CD4-positive, alpha-beta T cell treated with Interleukin-6 for 4 hours (primary cell): ENCODE measurements at places on chromosomes 2 and 18.

- no peak for DNase-seq
Observed at GRCh38 chr2:16322308-16323125, 343.1 kb downstream of the CYRIA start.

DNA sequence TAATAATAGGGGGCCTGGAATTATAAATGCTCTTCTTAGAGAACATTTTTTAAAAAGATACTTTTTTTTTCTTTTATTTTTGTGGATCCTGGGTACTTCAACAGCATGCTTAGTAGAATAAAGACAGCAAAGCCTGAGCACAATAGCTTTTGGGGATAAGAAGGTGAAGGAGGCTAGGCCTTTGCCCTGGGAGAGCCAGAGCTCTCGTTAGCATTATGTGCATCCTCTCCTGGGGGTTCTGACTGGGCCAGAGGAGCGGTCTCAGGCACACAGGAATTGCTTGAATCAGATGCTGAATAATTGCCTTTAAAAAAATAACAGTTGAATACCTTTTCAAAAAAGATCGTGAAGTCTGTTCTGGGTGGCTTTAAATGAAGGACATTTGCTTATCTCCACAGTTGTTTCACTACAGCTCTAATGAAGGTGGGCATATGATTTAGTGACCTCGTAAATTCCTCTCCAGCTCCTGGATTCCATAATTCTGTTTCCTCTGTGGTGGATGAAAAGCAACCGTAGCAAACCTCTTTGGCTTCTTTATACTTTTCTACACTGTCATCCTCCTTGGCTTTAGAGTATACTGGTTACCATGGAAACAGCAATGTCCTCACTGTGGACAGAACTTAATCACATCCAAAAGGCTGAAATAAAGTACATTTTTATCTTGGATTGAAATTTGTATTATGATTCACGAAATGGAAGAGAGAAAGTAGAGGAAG is 133.8 kb downstream of the MAIP1 start:
- DNase-seq: no peak

DNA sequence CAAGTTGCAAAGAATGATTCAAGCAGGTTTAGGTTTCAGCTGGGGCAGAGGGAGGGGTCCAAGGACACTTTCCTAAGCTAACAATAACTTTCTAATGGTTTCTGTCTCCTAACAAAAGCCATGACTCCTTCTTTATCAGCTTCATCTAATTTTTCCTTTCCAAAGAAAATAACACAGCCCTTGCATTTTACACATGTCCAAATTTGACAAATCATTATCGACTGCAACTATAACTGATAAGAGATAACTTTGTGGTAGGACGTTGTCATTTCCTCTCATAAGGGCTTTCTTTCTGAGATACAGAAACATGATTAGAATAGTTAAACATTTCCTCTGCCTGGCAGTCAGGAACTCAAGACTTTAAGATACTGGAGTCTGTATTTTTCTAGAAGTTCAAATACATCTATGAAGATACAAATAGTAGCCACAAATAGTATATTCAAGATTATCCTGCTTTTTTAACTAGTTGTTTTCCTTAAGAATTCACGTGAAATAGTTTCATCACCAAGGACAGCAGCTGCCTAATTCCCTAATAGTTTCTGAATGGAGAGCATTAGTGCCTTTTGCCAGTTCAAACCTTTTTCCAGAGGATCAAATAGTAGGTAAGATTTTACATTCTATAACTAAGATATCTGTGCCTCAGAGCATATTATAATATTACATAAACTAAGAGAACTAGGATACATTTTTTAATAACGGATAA is 263.2 kb downstream of the EXOC6B start:
- no peak for DNase-seq

- DNase-seq: no peak
Observed at GRCh38 chr2:3459185-3460015, 59.9 kb downstream of the ADI1 start.

DNA sequence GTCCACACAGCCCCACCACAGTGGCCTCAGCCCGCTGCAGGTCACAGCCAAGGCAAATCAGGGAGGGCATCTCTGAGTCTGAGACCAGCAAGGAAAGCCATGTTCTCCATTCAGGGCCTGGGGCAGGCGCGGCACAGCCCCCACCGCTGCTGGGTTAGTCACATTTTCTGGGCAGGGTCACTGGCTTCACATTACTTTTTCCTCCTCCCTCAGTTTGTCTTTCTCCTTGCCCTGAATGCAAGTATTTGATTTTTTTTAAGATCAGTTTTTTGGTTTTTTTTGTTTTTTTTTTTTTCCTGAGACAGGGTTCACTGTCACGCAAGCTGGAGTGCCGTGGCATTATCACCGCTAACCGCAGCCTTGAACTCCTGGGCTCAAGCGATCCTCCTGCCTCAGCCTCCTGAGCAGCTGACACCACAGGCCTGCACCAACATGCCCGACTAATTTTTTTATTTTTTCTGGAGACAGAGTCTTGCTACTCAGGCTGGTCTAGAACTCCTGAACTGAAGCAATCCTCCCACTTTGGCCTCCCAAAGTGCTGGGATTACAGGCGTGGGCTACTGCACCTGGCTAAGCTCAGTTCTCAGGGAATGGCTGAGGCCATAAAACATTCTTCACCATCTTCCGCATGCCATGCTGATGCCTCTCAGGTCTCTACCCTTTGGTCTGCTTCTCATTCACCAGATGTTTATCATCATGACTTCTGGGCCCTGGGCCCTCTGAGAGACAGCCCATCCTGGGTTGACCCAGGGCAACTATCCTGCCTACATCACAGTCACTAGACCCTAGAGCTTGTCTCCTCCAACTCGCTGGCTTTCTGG is 628 bp upstream of the CAPG start:
- no peak for DNase-seq

- DNase-seq: no peak
Observed at GRCh38 chr18:29146068-29146467, 969.1 kb upstream of the CDH2 start.

DNA sequence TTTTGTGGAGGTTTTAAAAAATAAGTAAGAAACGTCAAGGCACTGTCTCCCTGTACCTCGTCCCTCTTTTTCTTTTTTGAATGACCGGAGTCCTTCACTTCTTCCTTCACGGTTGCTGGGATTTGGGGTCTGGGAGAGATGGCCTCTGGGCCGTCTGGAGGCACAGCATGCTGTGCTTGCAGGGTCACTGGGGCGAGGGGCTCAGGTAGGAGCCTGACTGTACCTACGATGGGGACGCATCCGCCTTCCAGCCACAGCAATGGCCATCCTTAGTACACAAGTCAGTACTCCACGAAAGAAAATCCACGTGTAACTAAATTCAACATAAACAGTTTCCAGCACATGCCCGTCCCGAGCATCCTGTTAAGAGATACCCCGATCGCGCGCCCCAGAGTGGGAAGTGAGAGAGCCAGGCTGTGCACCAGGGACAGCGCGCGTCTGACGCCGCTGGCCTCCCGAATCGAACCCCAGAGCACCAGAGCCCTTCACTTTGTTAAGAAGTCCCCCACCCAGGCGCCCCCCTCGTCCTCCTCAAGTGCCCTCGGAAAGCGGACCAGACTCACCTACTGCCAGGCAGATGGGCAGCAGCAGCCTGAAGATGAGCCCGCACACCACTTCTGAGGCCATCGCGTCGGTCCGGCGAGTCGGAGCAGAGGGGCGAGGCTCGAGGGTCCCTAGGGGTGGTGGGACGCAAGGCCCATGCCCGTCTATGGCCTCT is 1.2 kb downstream of the PIEZO2 start:
- no peak for DNase-seq

DNA sequence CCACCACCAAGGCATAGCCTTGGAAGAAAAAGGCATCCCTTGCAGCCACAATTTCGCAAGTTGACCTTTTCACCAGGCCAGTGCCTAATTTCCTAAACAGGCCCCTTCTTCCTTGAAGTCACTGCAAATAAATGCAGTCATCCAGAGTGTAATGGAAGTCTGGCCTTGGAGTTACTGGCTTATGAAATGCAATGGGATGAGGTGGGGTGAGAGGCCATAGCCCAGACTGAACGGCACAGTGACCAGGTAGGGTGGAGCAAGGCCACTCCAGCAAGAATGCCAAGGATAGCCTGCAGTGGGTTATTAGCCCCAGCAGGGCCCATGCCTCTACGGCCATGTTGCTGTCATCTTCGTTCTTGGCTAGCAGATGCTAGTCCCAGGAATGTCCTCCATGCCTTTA is 68.4 kb downstream of the BCL11A start:
- DNase-seq: no peak

GRCh38 chr2:181685150-181685688 is 4.9 kb upstream of the NEUROD1 start:
- no peak for DNase-seq

- no peak for DNase-seq
Observed at GRCh38 chr18:78639006-78639950, 340.3 kb upstream of the SALL3 start.

GRCh38 chr18:62521082-62521481 is 1.7 kb upstream of the ZCCHC2 start:
- DNase-seq: no peak

GRCh38 chr18:57113799-57114420 is 33.0 kb upstream of the BOD1L2 start:
- no peak for DNase-seq

- no peak for DNase-seq
Observed at GRCh38 chr2:221447310-221447709, 124.8 kb downstream of the EPHA4 start.

- DNase-seq: no peak
Observed at GRCh38 chr18:48599391-48599790, 60.6 kb downstream of the CTIF start.

- no peak for DNase-seq
Observed at GRCh38 chr2:21422050-21422449, 298.3 kb downstream of the TDRD15 start.

DNA sequence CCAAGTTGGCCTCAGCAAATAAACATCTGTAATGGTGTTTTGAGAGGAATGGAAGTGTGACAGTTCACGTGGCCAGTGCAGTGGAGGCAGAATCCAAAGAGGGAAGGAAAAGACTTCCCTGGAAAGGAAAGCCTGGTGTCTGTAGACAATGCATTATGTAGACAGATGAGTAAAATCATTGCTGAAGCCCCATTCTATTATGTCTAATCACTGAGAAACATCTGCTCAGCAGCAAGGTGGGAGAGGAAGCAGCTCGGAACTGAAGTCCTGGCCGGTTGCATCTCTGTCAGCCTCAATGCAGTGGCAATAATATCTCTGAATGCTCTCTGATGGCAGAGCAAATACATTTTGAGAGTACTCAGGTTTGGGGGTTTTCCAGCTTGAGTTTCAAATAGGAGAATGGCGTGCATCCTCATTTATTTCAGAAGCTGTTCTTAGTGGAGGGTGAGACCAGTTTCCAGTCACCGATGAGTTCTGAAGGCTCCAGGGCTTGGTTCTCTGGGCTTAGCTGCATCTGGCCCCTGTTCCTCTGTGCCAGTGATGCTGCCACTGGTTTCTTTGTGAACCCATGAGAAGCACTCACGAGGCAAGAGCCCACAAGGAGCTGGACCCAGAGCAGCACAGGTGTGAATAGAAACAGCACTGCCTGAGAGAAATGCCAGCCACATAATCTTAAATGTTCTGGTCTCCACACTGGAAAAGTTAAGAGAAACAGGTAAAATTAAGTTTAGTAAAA is 63.3 kb downstream of the RPIA start:
- DNase-seq: no peak

GRCh38 chr2:91477731-91478672 is 2786.5 kb downstream of the RPIA start:
- DNase-seq: peak; percentile 26

- no peak for DNase-seq
Observed at GRCh38 chr2:86825036-86825692, 34.5 kb upstream of the CD8A start.

DNA sequence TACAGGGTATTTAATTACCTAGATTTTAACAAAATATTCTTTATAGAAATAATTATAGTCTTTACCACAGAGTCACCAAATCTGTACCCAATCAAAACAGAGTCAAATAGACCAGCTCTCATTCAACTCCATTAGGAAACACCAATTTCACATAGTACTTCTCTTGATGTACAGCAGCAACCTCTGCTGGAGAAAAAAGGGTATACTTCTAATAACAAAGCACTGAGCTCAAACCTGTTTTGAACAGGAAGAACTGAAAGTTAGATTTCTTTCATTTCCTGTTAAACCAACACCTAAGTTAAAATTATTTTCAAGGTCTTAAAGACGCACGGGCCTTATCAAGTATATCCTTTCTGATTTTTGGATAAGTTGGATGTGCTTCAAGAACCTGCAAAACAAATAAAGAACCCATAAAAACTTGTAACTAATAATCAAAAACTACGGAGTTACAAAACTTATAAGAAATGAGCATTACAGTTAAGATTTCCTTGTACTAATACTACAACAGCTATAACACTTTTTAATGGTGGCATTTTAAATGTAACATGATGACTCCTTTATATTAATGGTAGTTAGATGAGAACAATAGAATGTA is 79.0 kb downstream of the TTC21B start:
- peak; percentile 3 for DNase-seq

DNA sequence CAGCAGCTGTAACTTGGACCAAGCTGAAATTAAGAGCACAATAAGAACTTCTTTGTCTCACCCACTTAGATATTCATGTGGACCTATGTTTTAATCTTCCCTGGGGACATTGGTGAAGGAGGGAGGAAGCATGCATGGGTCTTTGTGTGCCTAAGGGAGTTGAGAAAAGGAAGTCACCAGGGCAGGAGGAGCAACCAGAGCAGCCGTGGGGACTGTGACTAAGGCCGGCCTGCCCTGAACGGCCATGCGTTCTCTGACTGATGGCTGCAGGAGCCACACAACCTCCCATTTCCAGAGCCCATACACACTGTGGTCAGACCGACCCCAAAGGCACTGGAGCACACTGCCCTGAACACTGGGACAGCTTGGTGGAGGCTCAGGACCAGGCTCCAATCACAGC is 43.7 kb upstream of the SLC35G4 start:
- DNase-seq: no peak

- no peak for DNase-seq
Observed at GRCh38 chr18:9737006-9737405, 28.9 kb downstream of the RAB31 start.

DNA sequence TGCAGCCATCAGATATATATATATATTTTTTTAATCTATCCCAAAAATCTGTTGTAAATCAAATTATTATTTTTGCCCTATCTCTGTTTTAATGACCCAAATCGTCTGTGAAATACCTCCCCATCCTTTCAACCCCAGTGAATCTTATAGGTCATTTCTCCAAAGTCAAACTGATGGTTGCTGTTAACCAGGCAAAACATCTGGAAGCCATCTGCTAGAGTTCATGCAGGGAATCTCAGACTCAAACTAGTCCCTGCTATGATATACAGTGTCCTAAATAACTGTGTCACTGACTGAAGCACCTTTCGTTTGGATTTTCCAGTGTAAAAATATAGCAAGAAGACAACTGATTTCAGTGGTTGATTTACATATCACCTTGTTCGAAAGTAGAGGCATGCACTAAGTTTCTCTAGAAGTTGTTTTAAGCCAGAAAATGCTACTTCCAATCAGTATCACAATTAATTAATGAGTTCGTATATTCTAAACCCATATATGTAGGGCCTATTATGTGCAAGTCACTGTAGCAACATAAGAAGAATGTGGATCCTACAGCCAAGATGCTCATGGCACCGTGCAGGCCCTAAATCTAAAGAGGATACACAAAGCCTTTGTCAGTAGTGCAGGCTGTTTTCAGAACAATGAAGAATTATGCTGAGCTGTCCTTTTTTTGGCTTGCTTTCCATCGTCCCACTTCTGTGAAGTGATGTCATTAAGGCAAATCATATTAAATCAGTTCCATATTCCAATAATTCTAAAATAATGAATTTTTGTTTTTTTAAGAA is 566.0 kb downstream of the STK39 start:
- no peak for DNase-seq

- DNase-seq: no peak
Observed at GRCh38 chr2:149296031-149296430, 34.4 kb upstream of the LYPD6 start.
